DMS 273 treated with DMSO at 0.1 percent for 48 hours (cell line): ENCODE measurements at places on chromosomes 13 and 19.

- no peak for DNase-seq
Observed at GRCh38 chr19:3087769-3088168, 6.4 kb upstream of the GNA11 start.

DNA sequence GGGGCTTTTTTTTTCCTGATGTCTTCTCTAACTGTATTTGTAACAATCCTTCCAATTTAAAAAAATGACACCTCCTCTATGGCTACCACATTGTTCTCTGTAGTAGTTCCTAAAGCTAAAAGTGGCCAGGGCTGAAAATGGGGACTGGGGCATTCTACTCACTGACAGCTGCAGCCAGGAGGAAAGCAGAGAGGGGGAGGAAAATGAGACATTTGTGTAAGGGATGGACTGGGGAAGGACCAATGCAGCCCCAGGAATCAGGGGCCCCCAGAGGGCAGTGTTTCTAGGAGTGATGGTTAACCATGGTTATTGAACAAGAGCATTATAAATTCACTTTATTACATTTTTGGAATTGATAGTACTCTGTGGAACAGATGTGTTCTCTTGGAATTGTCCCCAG is 34.3 kb upstream of the C1QTNF9 start:
- DNase-seq: no peak

- no peak for DNase-seq
Observed at GRCh38 chr19:582497-583197, 7.0 kb upstream of the HCN2 start.

GRCh38 chr13:105894697-105895096 is 640.8 kb downstream of the EFNB2 start:
- no peak for DNase-seq

GRCh38 chr19:19447536-19448237 is 42.2 kb downstream of the GATAD2A start:
- DNase-seq: no peak

DNA sequence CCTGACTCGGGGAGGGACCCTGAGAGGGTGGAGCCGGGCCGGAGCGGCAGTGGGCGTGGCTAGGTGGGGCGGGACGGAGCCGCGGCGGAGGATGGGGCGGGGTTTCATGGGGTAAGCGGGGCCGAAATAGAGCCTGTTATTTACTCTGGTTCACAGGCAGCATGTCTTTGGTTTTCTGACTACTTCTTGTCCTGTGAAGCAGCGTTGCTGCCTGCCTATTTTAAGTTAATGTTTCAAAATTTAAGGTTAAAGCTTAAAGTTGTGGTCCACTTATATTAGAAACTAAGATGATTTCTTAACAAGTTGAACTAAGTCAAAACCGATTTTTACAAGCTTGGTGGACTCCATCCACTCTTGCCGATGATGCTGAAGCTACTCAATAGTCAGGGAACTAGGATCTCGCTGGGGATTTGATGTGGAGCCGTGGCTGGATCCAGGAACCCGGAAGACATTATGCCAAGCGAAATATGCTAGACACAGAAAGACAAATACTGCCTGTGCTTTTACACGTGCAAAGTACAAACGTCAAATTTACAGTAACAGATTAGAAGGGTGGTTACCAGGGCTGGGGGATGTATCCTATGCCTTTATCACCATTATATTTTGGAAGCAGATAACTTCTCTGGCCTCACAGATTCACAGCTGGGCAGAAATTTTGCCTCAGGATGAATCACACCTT is 433 bp upstream of the ZNF616 start:
- no peak for DNase-seq

- DNase-seq: no peak
Observed at GRCh38 chr13:62613819-62614218, 1198.2 kb upstream of the PCDH20 start.

- no peak for DNase-seq
Observed at GRCh38 chr13:112531263-112531794, 56.6 kb downstream of the TUBGCP3 start.

DNA sequence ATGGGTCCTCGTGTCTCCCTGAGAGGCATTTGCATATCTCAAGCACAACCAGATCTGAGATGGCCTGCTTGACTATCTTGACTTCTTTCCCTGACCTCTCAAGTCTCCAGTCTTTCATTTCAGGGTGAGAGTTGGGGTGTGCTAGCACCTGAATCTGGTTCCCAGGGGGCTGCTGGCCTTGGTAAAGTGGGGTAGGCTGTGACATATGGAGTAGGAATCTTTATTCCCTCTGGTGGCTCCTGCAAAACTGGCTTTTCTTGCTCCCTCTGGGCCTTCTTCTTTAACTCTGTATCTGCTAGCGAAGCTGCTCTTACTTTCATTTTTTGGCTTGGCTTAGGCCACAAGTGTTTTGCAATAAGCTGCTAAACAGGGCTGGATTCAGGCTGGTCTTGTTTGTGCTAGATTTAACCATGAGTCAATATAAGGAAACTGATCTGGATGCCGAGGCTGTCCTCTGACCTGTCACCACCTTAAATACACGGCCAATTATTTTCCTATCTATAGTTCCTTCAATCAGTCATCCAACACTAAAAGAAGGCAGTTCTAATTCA is 42.3 kb downstream of the ZNF493 start:
- no peak for DNase-seq

- DNase-seq: no peak
Observed at GRCh38 chr19:45657520-45658167, 10.4 kb upstream of the GIPR start.

DNA sequence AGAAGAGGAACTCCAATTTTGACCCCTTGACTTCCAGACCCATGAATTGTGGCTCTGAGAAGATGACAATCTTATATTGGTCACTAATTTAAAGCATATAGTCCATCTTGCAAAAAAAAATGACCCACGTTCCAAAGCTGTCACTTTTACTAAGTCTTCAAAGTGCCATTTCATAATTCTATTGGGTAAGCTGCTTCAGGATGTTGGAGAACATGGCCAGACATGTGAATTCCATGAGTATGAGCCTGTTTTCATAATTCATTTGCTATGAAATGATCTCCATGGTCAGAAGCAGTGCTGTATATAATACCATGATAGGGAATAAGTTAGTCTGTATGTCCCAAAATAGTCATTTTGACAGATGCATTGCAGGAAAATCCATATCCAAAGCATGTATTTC is 1787.3 kb downstream of the SLITRK5 start:
- DNase-seq: no peak

DNA sequence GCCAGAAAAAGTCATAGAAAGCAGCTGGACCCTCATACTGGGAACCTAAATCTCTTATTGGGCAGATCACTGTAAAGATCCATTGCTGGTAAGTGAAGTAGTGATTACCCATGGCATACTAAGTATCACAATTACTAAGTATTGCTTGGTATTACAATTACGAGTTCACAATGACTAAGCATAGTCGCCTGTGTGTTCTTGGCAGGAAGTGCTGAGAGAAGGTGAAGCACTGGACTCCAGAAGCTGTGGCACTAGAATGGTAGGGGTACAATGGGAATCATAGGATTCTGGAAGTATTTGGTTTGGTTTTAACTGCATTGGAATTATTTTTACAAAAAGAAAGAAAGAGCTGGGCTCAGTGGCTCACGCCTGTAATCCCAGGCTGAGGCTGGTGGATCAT is 20.3 kb downstream of the LGALS16 start:
- no peak for DNase-seq

GRCh38 chr13:110443622-110444225 is 117.8 kb downstream of the RAB20 start:
- DNase-seq: no peak

DNA sequence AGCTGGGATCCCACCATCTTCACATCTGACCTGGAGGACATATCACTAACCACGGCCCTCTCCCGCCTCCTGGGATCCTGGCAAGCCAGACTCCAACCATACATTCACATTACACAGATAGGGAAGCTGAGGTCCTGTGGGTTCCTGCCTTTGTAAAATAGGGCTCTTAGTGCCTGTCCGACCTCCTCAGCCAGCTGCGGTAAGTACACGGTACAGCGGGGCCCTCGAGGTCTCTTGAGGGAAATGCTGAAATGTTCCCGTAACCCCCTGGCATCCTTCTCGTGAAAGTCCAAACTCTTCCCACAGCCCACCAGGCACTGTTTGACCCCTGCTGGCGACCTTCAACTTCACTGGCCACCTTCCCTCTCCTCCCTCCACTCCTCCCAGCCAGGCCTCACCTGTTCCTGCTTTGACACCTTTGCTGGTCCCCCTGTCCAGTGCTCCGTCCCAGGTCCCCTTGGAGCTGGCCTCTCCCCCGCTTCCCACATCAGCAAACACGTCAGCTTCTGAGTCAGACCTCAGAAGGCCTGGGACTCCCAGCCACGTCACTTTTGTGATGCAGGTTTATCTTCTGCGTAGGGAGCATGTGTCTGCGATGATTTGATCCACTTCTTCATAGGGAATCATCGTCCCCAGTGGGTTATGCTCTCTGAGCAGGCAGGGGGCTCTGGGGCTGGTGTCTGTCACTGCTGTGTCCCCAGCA is 8.8 kb upstream of the GNG7 start:
- no peak for DNase-seq

- DNase-seq: no peak
Observed at GRCh38 chr13:43884222-43884621, 4.5 kb downstream of the LACC1 start.

- DNase-seq: no peak
Observed at GRCh38 chr13:40187324-40187795, 479.1 kb downstream of the FOXO1 start.

DNA sequence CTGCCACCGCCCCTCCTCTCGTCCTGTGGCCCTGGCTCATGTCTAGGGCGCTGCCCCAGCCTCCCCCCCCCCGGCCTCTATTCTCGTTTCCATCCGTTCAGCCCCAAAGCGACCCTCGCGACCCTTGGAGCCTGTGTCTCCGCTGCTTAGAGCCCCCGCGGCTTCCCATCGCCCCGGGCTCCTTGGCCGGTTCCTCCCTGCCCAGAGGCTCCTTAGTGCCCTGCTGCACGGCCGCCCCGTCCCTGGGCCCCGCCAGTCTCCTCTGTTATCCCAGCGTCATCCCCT is 9.2 kb upstream of the CNOT3 start:
- no peak for DNase-seq

DNA sequence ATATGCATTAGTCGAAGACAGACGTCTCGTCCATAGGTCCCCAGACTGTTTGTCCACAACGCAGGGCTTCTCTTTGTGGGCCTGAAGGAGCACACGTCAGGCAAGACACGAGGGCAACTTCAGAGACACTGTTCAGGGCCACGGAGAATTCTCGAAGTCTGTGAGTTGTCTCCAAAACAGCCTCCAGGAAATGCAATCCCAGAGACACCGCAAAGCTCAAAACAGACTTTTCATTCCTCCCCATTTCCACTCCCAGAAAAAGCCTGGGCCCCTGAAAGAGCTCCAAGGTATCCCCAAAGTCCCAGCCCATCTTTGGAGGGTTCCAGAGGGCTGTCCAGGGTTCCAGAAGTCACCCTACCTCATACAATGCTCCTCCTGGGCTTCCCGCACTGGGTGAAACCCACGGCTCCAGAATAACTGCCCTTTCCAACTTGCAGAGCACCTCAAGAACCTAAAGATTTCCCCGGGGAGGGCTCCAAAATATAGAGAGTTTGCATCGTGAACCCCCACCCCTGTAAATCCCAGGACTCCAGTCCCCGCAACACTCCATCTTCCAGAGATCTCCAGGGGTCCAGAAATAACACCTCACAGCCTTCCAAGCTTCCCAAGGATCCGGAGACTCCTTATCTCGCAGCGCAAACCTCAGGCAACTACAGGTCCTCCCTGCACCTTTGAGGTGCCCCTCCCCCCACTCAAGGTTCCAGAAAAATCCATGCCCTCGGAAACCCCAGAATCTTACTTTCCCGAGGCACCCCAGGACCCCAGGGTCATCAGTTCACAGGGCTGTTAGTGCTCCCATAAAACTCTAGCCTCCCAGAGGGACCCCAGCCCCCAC is 687 bp upstream of the FTL start:
- DNase-seq: no peak

- DNase-seq: no peak
Observed at GRCh38 chr13:43861863-43862262, 17.7 kb downstream of the CCDC122 start.

DNA sequence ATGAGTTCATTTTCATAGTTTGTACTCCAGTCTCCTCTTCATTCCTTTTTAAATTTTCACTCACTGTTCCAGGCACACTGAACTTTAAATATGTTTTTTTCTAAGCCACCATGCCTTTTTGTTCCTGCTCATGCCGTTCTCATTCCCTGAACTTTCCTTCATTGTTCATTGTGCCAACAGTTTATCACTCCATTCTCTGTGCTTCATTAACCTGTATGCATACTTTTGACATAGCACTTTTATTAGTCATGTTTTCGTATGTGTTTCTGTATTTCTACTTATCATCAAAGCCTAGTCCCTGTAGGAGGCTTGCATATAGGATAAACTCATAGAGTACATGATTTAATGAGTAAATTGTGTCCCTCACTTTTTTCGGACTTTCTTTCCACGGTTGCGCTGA is 65.3 kb downstream of the PCDH20 start:
- DNase-seq: no peak

DNA sequence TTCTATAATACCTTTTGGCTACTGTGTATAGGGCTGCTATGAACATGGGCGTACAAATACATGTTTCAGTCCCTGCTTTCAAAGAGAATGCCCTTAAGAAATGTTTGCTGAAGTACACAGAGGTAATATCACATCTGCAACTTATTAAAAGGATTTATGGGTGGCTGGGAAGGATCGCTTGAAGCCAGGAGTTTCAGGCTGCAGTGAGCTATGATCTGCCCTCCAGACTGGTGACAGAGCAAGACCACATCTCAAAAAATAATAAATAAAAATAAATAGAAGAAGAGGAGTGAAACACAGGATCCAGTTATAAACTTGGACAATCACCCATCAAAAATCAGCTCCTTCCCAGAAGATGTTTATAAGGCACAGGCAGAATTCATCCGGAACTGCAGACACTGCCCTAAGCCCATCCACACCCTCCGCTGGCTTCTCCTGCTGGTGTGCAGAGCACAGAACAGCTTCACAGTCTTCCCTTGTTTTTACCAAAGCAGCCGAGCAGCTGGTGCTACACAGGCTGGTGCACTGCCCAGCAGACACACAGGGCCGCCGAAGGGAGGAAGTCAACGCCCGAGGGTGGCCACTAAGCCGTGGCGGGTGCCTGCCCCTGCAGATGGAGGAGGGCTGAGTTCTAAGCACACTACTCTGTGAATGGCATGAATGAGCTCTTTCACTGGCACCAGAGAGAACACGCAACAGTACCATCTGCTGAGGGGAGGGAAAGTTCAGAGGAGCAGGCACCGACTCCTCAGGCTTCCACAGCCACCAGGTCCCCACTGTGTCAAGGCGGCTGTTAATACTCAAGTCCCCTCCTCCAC is 44.0 kb downstream of the BRD4 start:
- DNase-seq: peak; percentile 68

DNA sequence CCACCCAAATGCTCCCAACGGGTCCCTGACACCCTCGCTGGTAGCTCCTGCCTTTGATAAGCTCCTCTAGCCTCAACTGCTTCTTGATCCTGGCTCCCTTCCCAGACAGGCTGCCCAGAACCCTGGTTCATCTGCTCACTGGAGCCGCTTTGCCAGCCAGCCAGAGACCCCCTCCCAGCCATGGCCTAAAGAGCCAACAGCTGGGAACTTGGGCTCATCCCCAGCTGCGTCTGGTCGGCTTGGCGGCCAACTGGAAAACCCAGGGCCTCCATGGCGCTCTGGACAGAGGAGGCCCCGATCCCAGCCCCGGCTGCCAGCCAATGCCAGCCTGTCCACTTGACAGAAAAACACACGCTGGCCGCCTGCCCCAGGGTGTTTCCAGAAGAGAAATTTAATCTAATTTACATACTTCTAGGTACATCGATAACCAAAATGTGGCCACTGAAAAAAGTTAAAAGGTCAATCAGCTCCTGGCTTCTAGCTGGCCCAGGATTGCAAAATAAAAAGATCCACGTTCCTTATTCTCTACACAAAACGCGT is 3.0 kb upstream of the AKAP8L start:
- DNase-seq: peak; percentile 74

- DNase-seq: no peak
Observed at GRCh38 chr13:43664700-43665191, 122.0 kb downstream of the ENOX1 start.
